PC-9 (cell line): ENCODE measurements at places on chromosomes 1 and 21.

- DNase-seq, result no peak
Measured at GRCh38 chr1:185526344-185527307, 207.6 kb upstream of the HMCN1 start.

GRCh38 chr1:77975907-77976306 lies 3.0 kb downstream of the FUBP1 start:
- DNase-seq, result no peak

GRCh38 chr1:83846138-83846537 lies 152.8 kb downstream of the TTLL7 start:
- DNase-seq, result no peak

DNA sequence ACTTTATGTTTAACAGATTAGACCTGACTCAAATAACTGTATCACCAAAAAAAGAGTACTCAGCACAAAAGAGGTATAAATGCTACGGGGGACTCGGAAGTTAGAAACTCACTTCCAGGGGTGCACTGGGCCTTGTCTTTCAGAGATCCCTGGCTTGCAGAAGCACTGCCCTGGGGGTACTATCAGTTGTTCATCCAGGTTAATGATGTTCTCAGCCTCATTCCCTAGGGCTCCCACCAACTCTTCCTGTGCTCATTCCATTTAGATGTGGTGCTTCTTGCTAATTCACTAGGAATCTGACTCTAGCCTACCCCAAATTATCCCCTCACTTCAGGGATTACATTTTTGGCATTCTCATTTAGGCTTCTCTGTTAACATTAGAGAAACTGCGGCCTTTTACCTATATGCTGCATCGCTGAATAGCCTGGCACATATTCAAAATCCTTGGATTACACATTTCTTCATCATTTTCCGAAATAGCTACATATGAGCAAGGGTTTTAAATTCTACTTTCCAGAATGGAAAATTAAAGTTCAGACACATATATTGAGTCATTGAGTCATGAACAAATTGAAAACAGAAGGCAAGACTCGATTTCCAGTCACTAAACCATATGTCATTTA lies 338.5 kb downstream of the KCTD3 start:
- DNase-seq, result no peak

GRCh38 chr1:171254859-171255258 lies 6.6 kb downstream of the FMO1 start:
- no peak for DNase-seq

DNA sequence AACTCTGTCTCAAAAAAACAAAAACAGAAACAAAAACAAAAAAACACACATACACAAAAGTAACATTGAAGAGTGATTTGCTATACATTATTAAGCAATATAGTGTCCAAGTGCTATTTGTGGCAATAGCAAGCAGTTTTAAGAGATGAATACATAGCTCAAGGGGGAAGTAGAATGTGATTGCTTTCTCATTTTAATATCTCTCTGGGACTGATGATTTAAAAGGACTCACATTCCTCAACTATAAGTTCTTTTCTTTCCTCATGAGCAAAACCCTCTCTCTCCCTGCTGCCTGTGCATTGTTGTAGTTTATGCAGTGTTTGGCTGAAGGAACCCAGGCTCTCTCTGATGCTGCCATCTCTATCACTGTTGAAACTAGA lies 47.0 kb upstream of the CSF1 start:
- no peak for DNase-seq

GRCh38 chr1:94160811-94161210 lies 39.9 kb upstream of the ABCA4 start:
- no peak for DNase-seq

- peak; percentile 90 for DNase-seq
Measured at GRCh38 chr1:89547563-89548116, 23.0 kb downstream of the LRRC8B start.

DNA sequence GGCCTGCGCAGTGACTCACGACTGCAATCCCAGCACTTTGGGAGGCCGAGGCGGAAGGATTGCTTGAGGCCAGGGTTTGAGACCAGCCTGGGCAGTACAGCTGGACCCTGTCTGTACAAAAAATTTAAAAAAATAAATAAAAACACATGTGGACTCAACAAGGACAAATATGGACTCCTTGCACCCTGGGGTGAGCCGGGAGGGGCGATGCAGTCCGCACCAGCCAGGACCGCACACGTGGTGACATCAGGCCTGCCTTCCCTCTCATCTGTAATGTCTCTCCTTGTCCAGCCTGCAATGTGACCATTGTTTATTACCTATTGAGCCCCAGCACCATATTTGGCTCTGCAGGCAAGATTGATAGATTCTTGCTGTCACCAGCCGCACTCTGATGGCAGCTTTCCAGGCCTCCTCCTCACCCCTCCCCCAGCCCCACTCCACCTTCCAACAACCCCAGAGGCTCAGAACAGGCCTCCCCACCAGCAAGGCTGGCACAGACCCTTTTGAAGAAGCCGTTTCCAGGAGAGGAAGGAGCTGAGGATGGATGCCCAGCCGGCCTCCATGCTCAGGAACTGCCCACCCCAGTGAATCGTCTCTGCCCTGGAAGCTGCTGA lies 55.2 kb downstream of the IRF2BP2 start:
- DNase-seq, result no peak

GRCh38 chr1:59814180-59814900 lies 409 bp upstream of the HOOK1 start:
- peak; percentile 96 for DNase-seq

DNA sequence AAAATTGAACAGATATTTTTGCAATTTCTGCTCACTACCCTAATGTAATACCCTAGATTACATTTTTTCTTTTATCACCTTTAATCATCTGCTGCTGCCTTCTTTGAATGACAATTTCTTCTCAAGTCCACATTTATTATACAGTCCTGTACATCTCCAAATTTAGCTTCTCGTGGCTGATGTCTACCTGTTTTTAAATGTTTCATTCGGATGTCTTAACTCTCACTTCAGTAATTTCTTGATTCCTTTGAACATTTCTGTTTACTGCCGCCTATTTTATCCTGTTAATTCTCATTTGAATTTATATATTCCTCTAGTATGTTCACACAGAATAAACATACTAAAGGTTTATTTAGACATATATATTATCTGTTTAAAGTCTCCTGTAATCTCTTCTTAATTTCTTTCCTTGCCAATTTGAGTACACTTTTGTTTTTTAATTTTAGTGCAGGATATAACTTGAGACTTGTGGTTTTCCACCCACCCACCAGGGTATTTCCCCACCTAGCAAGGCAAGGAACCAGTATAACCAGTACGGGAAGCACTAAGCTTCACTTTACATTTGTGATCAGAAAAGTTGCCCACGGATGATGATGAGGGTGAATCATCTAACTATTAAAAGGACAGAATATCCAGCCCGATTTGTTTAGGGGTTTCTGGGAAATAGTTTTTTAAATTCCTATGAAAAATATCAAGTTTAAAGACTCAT lies 12.7 kb downstream of the INSL5 start:
- peak; percentile 53 for DNase-seq

DNA sequence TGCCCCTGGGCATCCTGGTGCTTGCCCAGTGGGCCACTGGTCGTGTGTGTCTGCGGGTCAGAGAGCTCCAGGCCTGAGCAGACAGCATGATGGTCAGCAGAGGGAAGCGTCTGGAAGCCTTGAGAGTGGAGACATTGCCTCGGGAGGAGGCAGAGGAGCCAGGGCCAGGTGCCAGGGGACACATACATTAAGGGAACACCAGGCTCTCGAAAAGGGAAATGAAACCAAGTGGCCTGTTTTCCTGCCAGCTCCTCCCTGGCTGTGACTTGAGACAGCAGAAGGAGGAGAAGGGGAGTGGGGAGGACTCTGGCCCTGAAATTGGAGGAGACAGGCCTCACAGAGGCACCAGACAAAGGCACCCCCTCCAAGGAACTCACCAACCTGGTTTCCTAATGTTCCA lies 62.4 kb upstream of the LRP8 start:
- DNase-seq, result no peak

- peak; percentile 52 for DNase-seq
Measured at GRCh38 chr1:156095906-156096508, 13.7 kb upstream of the MEX3A start.

DNA sequence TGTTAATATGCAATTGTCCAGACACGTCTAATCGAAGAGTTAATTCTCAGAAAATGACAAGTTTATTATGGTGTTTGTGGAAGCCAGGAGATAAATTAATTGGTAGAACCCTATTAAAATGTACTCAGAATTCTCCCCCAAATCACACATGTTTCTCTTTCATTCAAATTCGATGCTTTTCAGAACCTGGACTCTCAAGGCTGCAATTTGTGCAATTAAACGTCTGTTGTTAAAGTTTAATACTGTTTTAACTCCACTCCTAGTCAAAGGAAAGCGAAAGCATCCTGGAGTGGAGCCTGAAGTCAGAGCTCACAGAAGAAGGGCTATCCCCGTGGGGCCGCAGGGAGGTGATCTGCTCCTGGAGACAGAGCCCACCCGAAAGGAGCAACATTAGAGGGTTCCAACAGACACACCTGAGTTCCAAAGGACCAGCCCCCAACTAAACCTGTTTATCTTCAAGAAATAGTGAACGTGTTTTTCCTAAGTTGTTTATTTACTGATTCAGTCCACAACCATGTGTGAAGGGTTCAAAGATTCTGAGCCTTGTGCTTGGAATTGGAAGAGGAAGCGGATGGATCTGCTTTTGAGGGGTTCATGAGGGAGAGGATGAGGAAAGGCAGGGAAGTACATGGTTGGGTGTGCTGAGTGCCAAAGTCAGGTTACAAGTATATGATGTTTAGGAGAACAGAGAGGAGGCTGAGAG lies 68.0 kb upstream of the AKT3 start:
- no peak for DNase-seq

GRCh38 chr1:10794724-10795275 lies 1.6 kb downstream of the CASZ1 start:
- peak; percentile 29 for DNase-seq

DNA sequence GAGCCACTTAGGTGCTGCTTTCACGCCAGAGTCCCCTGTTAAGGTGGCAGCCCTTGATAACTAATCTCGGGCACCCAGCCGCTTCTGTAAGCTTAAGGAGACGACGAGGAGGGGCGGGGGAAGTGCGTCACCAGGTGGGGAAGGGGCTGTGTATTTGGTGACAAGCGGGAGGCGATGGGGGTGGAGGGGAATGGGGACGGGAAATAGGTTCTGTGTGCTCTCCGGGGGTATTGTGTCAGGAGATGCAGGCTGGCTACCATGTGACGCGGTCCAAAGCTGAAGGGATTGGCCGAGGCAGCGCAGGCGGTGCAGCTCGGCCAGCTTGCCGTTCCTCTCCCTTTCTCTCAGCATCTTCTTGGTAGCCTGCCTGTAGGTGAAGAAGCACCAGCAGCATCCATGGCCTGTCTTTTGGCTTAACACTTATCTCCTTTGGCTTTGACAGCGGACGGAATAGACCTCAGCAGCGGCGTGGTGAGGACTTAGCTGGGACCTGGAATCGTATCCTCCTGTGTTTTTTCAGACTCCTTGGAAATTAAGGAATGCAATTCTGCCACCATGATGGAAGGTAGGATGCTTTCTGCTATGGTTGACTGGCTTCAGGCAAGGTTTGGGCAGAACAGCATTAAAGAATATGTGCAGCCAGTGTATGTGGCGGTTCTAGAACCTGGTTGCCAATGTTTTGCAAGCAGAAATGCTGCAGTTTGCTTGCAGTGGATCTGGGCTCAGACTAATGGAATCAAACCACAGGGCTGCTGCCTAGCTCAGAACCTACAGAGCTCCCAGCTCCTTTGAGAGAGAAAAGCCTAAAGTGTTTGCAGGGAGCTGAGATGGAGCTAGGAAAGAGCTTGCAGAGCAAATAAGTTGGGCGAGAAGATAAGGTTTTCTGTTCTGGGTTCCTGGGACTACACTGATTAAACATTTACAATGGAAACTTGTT lies at the start of gene SGIP1:
SGIP1 (plus strand) TSS at position 350 of the 937 bp plus-strand sequence; CDS start at position 556, 206 bp downstream.
- no peak for DNase-seq

DNA sequence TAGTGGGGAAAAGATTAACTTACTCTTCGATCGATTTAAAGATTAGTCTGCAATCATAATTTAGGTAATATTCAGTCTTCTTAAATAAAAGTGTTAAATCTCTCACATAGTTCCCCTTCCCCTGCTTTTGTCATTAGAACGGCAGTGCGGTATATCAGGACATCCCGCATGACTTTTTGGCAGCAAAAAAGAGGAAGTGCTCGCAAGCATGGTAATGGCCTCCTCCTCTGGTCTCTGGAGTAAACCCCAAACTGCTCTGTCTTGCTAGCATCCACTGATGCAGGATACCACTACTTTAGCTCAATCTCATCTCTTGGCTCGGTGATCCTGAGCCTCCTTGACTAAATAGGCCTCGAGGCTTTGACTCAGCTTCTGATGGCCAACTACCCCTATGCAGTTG lies 78.7 kb upstream of the VAV3 start:
- DNase-seq, result no peak

DNA sequence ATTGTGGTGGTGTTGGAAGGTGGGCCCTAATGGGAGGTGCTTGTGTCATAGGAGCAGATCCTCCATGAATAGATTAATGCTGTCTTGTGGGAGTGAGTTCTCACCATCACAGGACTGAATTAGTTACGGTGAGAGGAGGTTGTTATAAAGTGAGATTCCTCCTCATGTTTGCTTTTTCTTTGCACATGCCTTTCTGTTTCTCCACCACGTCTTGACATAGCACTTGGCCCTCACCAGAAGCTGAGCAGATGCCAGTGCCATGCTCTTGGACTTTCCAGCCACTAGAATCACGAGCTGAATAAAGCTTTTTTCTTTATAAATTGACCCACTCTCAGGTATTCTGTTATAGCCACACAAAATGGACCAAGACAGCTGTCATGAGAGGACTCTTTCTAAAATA lies 194.8 kb downstream of the PTPRU start:
- no peak for DNase-seq

DNA sequence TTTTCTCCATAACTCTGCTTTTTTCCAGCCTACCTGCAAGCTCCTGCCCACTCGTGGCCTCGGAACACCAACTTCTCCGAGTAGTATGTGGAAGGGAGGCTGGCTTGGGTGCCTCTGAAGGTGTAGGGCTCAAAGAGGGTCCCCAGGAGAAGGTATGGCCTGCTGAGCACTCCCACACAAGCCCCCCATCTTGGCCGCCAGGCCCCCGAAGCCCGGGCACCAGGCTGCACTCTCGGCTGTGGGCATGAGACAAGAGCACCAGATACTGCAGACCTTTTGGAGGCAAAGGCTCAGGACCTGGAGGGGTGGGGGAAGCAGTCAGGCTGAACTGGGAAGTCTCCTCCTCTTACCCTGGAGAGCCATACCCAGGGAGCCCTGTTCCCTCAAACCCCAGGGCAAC lies 1.7 kb downstream of the ZNF692 start:
- no peak for DNase-seq

DNA sequence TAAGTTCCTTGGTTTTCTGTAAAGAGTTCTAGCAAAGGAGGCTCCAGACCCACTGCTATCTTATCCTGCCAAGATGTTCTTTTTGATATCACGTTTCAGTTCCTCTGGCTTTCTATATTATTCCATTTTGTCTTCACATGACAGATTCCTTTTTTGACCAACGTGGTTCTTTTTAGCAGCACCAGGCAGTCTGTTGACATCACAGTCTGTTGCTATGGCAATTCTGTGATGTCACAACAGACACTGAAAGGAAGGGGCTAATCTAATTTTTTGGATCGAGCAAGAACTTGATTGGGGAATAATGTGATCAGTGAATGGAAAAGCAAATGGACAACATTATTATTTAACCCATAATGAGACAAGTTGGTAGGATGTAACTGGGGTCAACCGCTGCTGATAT lies 64.5 kb upstream of the GOLT1A start:
- DNase-seq, result no peak
